ENCODE measurements at places on chromosomes 3 and 15. TPM values are rescaled to one million over a fixed set of nuclear protein-coding genes. Genes with fewer than 3 reads are reported as not detected.

Gene VGLL3
- total RNA-seq, result 1.6 TPM

Gene SUMF1
- total RNA-seq, result 99.6 TPM

Gene ANKRD34C
- not detected for total RNA-seq

Gene INSYN1
- total RNA-seq, result 0.65 TPM

Gene ERICH6
- total RNA-seq, result not detected

Gene FES
- total RNA-seq, result 45.2 TPM

Gene SSUH2
- 0.10 TPM for total RNA-seq

Gene TRPM1
- 0.38 TPM for total RNA-seq

Gene TAGLN3
- total RNA-seq, result not detected

Gene KBTBD13
- not detected for total RNA-seq

Gene CPNE9
- not detected for total RNA-seq

Gene KATNBL1
- 61.0 TPM for total RNA-seq

Gene PCSK6
- 1.6 TPM for total RNA-seq

Gene POPDC2
- 0.48 TPM for total RNA-seq

Gene TAMM41
- 11.3 TPM for total RNA-seq

Gene SLC9C1
- total RNA-seq, result 0.33 TPM

Gene TERB2
- total RNA-seq, result not detected

Gene ASB14
- total RNA-seq, result not detected

Gene ECE2
- total RNA-seq, result not detected

Gene LRRIQ4
- 0.19 TPM for total RNA-seq

Gene WDR93
- total RNA-seq, result 0.10 TPM

Gene ZNF80
- not detected for total RNA-seq

Gene PRKCD
- 2.8 TPM for total RNA-seq

Gene TWF2
- total RNA-seq, result 184 TPM

Gene MGLL
- total RNA-seq, result 67.6 TPM

Gene SLC27A2
- total RNA-seq, result 0.33 TPM

Gene UACA
- total RNA-seq, result 119 TPM

Gene SOX14
- total RNA-seq, result not detected

Gene FMN1
- total RNA-seq, result 0.33 TPM

Gene TRIM42
- total RNA-seq, result not detected

Gene ERC2
- total RNA-seq, result 1.9 TPM

Gene HPS3
- 17.8 TPM for total RNA-seq

Gene VIPR1
- 0.96 TPM for total RNA-seq

Gene GOLGA6B
- not detected for total RNA-seq

Measured in vein endothelial cell (primary cell).